ENCODE measurements at places on chromosomes 3 and 15. TPM values are rescaled to one million over a fixed set of nuclear protein-coding genes. Genes with fewer than 3 reads are reported as not detected.

NUP210 gene
- total RNA-seq: 63.0 TPM

FMN1 gene
- total RNA-seq: 31.2 TPM

TIMP4 gene
- not detected for total RNA-seq

GXYLT2 gene
- total RNA-seq: 0.21 TPM

TMEM212 gene
- total RNA-seq: not detected

MYRIP gene
- not detected for total RNA-seq

GASK1A gene
- 0.10 TPM for total RNA-seq

All from mononuclear cell (primary cell).